Naive thymus-derived CD8-positive, alpha-beta T cell (primary cell): ENCODE measurements at places on chromosomes 2 and 18.
A peak's percentile ranks its signal among the peaks of the same experiment; 100 is the strongest.

- DNase-seq = no peak
Observed at GRCh38 chr2:2985020-2985419, 392.6 kb downstream of the EIPR1 start.

DNA sequence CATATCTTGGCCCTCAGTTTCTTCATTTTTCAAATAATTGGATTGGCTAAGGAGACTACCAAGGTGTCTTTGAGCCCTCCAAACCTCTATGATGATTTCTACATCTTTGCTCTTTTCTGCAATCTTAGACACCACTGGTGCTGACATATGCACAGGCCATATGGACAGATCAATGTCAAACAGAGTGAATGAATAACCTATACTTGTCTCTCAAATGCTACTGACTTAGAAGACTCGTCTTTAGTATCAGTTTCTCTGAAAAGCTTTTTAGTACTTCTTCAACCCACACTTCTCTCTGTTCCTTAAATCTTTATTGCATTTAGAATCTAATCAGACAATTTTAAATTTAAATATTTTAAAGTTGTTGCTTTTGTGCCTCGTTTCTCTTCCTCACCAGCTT, 258.2 kb downstream of the LTBP1 start:
- no peak for DNase-seq

- DNase-seq = no peak
Observed at GRCh38 chr2:19802086-19802841, 99.5 kb downstream of the TTC32 start.

DNA sequence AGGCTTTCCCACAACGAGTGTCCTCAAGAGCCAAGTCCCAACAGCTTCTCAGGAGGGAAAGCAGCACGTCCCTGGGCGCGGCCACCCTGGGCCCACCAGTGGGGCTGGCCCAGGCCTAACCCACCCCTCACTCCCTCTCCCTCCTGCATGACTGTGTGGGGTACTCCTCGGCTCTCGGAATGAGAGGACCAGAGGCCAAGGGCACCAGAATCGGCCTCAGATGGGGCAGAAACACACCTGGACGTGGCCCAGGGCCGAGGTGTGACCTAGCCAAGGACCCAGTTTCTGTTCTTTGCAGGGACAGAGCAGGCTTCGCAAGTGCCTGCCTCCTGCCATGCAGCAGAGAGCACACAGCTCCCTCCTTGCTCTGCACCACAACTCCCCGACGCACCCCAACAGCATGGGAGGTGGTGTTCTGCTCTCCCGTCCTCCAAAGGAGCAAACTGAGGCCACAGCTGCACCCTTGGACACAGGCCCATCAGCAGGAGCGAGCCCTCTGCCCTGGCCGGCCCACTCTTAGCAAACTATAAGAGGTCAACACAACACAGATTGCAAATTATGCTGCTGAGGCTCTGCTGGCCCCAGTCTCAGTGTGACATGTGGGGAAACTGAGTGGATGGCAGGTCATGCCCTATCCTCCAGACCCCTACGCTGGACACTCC, 19.7 kb downstream of the HS6ST1 start:
- DNase-seq = no peak

- DNase-seq = no peak
Observed at GRCh38 chr2:127347734-127348392, 39.9 kb downstream of the MAP3K2 start.

DNA sequence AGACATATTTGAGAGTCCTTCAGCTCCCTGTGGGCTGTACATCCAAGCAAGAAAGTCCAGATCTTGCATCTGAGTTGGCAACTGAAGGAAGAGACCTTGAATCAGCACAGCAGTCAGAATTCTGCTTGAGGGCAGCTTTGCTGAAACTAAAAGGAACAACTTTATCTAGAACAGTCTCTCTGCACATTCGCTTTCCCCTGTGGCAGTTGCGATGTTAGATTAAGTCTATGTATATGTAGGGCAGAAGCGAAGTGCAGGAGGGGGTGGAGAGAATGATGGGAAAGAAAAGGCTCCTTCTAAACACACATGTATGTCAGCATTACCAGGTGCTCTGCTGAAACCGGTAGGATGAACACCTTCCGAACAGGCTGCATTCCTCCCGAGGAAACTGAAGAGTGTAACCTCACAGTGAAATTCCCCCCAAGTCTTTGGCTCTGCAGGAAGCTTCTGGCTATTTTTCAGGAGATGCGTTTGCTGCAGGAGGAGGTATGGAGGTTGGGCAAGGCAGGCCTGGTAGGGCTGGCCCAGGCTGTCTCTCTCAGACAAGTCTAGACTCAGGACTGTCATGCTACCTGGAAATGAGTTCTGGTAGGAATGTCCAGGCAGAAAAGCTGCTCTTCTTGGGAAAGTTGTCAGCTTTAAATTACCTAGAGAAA, 70.0 kb upstream of the ATL2 start:
- DNase-seq = no peak

GRCh38 chr2:113116100-113116958, 11.1 kb upstream of the IL1RN start:
- DNase-seq = no peak

GRCh38 chr2:170651624-170652325, 63.4 kb upstream of the SP5 start:
- DNase-seq = peak; percentile 58

- DNase-seq = no peak
Observed at GRCh38 chr2:231189571-231190495, 8.6 kb upstream of the ARMC9 start.

GRCh38 chr18:6021306-6022073, 126.2 kb upstream of the TMEM200C start:
- no peak for DNase-seq

GRCh38 chr18:31219395-31219794, 56.7 kb upstream of the DSC1 start:
- DNase-seq = no peak

DNA sequence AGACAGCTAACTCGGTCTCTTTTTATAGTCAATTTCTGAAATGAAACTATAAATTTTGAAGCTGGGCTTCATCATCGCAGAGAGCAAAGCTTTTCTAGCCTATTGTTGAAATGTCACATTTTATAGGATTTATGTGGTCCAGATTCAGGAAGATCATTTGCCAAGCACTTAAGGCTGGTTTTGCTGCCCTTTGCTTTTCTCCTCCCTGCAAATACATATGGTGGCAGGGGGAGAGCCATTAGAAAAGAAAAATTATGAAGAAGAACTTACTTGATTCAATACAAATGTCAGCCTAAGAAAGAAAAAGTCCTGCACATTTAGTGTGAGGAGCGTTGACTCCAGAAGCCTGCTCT, 206.9 kb upstream of the NRP2 start:
- no peak for DNase-seq

DNA sequence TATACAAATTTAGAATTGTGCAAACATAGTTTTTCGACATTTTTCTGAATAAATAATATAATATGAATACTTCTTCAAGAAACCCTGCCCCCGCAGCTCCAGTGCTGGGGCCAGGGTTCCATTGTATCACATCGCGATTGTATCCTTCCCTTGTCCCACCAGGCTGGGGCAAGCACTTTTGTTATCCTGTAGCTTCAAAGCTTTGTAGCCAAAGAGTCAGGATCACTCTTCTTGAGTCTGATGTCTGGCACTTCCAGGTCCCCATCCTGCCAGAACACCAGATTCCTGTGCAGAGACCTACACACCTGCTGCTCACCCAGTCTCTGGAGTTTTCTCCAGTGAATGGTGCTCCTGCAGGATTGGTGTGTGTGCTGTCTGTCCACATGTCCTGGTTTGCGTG, 186.9 kb downstream of the ASB1 start:
- no peak for DNase-seq
